Endodermal cell (in vitro differentiated cells): ENCODE measurements at places on chromosomes 3 and 15. TPM values are rescaled to one million over a fixed set of nuclear protein-coding genes. Genes with fewer than 3 reads are reported as not detected.

DNA sequence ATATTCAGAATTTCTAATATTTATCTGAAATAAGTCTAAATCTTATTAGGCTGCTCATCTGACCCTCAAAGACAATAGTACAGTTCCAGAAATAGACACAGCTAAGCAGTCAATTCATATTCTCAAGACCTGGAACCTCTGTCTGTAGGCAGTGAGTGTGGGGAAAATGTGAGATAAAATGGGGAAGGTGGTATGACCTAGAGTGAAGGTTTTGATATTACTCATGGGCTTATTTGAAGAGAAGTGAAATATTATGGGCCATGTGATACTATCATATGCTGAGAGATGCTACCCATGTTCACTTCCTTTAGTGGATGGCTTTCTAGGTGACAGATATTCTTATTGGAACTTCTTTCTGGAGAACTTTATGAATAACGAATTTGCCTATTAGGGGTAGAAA, 33.5 kb downstream of the TGFBR2 start:
- no peak for DNase-seq

DNA sequence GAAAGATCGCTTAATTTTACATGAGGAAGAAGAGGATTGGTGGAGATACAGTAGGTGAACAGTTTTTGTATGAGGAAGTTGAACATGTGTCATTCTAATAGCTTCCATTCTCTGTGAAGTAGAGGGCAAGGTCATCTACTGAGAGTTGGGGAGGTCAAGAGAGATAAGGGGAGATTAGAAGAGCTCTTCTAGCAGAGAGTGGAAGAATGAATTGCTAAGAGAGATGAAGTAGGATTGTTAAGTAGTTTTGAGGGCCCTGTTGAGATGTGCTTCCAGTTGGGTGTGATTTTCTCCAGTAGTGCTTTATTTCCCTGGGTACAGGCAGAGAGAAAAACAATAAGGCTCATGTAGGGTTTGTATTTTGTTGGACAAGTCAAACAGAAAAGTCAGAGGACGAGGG, 5.2 kb downstream of the OPA1 start:
- no peak for DNase-seq

- DNase-seq, result no peak
These were observed 71.7 kb downstream of the TTBK2 start for GRCh38 chr15:42848846-42849245.

DNA sequence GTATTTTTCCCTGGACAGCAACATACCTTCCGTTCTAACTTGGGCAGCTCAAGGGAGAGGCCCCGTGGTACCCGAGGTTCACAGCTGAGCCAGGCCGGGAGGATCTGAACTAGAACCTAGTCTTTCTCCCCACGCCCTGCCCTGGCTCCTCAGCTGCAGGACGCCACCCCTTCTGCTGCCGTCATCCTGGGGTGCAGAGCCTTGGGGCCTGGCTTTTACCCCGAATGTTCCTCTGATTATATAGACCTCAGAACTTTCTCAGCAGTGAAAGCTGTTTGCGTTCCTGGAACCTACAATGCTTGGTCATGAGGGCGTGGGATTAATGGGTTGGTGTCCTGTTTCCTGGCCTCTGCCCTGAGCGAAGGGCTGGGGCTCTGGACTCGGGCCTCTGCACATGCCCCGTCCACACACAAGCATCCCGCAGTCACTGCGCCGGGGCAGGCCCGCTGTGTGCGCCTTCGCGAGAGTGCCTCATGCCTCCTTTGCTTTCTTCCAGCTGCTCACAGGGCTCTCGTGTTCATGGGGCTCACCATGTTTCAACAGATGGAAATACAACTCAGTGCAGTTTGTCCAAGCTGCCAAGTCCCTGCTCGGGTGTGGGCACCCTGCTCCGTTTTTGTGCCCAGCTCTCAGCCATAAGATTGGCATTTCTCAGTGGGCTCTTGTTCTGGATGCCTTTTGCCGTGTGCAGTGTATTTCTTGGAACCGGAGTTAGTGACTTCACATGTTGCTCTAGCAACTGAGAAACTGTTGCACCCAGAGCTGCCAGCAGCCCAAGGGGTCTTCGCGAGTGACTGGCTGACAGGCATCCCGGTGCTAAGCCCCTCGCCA, 20.4 kb downstream of the SYNM start:
- DNase-seq, result no peak

- peak; percentile 80 for DNase-seq
These were observed 684 bp upstream of the RPS27L start for GRCh38 chr15:63157891-63158431.

DNA sequence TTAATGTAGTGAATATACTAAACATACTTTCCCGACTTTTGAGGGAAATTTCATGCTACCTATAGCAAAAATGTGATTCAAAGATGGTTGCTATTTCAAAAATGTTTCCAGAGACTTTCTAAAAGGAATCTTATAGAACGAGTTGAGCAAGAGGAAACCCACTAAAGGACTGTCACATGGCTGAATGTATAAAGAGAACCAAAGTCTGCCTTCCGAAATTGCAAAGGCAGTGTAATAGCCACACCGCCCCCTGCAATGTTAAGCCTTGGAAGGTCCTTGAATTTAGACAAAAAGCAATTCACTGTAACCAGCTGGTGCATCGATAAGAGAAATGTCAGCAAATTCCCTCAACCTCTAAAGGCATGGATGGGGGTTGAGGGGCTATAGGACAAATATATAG, 142.8 kb downstream of the CHL1 start:
- DNase-seq, result no peak

DNA sequence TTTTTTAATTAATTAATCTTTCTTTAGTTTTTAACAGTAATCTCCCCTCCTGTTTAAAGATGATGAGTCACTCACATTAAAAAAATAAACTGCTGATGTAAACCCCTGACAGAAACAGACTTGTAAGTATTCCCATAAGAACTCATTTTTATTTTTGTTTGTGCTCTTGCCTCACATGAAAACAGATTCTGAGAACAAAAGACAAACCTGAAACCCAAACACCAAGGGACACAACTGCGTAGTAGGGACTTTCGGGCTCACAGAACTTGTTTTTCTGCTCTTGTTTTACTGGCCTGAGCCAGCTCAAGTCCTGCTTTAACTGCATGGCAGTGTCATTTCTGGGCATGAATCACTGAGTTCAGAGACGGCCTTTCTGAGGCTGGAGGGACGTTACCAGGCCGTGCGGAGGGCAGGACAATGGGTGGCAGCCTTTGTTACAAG, 600.8 kb downstream of the FOXP1 start:
- peak; percentile 49 for DNase-seq

DNA sequence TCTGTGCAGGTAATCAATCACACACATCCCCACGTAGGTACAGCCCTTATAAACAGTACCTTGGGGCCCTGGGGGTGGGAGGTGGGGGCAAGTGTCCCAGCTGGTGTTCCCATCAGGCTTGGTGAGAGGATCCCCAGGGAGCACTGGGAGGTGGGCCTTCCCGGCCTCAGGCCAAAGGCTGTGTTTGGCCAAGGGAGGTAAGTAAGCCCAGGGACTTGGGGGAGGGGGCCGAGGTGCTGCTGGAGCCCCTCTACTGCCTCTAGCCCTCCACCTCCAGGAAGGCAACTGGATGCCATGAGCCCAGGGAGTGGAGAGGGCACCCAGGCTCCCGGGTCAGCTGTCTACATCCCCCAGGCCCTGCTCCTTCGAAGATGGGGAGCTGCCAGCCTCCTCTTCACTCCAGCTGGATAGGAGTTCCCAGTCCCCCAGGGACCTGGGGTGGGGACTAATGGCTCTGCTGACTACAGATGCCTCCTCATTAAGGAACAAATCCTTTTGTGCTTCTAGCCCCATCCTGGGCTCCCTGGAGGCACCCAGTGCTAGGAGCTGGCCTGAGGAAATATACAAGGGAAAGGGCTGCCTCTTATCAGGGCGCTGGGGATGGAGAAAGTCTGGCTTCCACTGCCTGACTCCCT, 33.1 kb downstream of the RNU5B-1 start:
- DNase-seq, result peak; percentile 48

CPLX3 gene
- 0.63 TPM in 1 of 3 replicates, not detected in the others for total RNA-seq

- peak; percentile 98 for DNase-seq
These were observed 1.2 kb downstream of the IGDCC4 start for GRCh38 chr15:65421360-65422215.

EPHA3 gene
- 0.15 and 0.29 TPM in 2 replicates for total RNA-seq

DNA sequence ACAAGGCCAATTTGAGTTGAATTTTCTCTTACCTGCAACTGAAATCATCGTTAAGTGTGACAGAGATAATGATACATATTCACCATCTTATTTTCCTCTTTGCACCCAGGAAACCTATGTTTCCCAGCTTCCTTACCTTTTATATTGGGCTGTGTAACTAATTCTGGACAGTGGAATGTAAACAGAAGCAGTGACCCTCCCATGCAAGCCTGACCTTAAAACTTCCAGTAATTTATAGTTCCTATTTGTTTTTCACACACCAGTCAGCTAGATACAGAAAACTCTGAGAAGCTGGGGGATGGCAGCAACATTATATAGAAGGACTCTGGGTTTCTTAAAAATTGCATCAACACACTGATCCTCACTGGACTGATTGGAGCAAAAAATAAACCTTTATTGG, 4.5 kb upstream of the ZNF280D start:
- no peak for DNase-seq

- no peak for DNase-seq
These were observed 64.0 kb downstream of the PDE8A start for GRCh38 chr15:85045615-85046014.

DNA sequence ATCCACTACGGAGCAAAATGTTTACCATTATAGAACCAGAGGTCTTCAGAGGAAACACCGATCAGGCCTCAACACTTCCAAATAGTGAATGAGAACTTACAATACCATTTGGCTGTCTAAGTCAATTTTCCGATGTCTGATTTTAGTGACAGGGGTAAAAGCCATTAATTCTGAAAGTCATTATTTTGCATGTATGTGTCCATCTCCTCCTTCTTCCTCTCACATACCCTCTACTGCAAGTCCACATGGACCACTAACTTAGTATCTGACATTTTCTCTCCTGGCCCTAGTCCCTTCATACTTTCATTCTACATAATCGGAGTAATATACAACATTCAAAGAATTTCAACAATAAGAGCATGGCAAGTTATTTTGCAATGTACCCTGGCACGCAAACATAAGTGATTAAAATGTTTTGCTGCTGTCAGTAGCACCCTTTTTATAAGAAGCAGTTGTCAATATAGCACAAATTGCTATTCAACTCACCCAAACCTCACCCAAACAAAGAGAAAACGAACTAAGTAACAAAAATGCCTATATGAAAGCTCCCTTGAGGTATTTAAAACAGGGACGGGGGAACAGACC, 1.9 kb downstream of the TOP2B start:
- DNase-seq, result no peak

DNA sequence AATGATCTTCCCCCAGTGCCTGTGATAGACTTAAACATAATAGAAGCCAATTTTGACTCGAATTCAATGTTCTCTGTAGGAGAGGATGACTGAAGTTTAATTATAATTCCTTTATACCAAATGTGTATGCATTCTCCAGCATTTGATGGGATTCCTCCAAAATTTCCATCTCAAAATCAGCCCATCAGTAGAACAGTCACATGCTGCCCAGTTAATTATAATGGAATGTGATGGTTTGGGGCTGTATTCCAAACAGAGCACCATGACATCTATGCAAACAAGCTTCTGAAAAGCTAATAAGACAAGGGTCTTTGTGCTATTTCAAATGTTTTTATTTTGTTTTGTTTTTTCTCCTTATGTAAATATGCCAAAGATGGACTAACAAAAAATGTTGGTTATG, 127.7 kb upstream of the SPATA16 start:
- DNase-seq, result no peak

BCHE gene
- total RNA-seq, result 0.79 TPM in 2 replicates

GRCh38 chr15:59186501-59186900, 20.1 kb upstream of the LDHAL6B start:
- DNase-seq, result no peak

DNA sequence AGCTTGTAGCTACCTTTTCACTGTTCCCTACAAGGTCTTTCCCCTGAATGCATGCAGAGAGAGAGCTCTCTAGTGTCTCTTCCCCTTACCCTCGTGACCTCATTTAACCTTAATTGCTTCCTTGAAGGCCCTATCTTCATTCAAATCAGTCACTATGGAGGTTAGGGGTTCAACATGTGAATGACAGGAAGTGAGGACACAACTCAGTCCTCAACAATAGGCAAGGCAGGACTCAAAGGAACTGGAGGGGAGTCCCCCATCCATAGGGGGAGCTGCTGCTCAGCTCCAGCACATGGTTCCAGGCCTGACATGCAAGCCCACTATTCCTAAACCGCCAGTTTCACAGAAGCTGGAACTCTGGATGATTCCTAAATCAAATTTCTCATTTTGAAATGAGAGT, 33.8 kb upstream of the GYG1 start:
- DNase-seq, result peak; percentile 79

DNA sequence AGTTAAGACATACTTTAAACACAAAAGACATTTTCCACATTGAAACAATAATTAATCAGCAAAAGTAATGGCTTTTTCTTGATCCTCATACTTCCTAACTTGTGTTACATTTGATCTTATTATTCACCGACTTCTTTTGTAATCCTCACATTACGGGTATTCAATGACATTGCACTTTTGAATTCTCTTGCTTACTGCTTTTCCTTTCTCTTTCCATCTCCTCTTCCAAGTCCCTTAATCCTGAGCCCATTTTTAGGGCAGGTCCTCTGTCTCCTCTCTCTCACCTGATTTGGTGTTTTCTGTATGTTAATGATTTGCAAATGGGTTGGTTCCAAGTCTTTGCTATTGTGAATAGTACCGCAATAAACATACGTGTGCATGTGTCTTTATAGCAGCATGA, 48.5 kb upstream of the RAP2B start:
- DNase-seq, result no peak

DNA sequence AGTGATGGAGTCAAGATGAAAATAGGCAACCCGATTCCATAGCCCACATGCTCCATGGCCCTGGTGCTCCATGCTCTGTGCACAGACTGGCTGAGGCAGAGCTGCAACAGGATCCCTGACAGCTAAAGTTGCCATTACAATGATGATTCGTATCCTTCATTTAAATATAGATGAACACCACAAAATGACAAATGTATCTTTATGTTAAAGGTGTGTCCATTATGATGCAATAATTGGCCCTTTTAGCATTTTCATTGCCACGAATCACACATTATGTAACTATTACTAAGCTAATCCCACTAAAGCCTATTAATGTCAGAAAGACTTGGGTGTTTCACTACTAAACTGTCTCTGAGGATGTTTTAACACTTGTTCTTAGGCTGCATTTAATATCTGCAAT, 270.2 kb upstream of the THBS1 start:
- DNase-seq, result no peak

CYP11A1 gene
- total RNA-seq, result 5.1 and 5.3 TPM in 2 replicates

SKIL gene
- total RNA-seq, result 147 to 152 TPM (median 148 TPM) in 3 replicates

LNP1 gene
- total RNA-seq, result 4.3 and 5.0 TPM in 2 replicates

TMEM266 gene
- total RNA-seq, result 2.0 to 2.7 TPM (median 2.2 TPM) in 3 replicates

GPR156 gene
- total RNA-seq, result 1.1 and 1.4 TPM in 2 replicates

GRCh38 chr3:79067734-79068133, 700.1 kb downstream of the ROBO1 start:
- DNase-seq, result no peak

DNA sequence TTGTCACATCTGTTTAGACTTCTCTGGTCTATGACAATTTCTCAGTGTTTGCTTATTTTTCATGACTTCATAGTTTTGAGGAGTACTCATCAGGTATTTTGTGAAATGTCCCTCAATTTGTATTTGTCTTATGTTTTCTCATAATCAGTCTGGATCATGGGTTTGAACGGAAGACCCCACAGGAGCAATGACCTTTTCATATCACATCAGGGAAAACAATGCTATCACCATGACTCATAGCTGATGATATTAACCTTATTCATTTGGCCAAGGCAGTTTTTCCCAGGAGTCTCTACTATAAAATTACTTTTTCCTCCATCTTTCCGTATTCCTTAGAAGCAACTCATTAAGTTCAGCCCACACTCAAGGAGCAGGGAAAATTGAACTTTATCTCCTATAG, 32.7 kb downstream of the AADACL2 start:
- DNase-seq, result no peak

- DNase-seq, result no peak
These were observed 544.4 kb downstream of the DIPK2A start for GRCh38 chr3:144516026-144516425.
